ENCODE measurements at places on chromosomes 2 and 18.

DNA sequence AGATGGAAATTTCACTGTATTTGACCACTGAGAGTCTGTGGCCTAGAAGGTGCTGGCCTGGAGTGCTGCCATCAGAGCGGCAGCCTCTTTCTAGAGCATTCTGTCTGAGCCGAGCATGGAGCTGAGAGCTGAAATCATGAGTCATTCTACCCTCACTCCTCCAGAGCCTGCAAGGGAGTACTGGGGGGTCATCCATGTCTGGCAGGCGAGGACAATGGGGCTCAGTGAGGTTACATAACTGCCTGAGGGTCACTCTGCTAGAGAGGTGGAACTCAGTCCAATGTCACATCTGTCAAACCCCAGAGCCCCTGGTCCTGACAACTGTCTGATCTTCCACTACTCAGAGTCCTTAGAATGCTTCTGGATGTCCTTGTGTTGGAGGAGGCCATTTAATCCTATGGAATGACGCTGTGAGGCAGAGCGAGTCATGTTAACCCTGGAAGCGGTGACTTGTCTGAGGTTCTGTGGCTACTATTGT is 65.3 kb downstream of the HAUS1 start:
- peak; percentile 21 for DNase-seq

- DNase-seq = no peak
Observed at GRCh38 chr2:108970369-108970768, 18.7 kb downstream of the EDAR start.

- DNase-seq = no peak
Observed at GRCh38 chr18:58230438-58231179, 186.6 kb downstream of the NEDD4L start.

DNA sequence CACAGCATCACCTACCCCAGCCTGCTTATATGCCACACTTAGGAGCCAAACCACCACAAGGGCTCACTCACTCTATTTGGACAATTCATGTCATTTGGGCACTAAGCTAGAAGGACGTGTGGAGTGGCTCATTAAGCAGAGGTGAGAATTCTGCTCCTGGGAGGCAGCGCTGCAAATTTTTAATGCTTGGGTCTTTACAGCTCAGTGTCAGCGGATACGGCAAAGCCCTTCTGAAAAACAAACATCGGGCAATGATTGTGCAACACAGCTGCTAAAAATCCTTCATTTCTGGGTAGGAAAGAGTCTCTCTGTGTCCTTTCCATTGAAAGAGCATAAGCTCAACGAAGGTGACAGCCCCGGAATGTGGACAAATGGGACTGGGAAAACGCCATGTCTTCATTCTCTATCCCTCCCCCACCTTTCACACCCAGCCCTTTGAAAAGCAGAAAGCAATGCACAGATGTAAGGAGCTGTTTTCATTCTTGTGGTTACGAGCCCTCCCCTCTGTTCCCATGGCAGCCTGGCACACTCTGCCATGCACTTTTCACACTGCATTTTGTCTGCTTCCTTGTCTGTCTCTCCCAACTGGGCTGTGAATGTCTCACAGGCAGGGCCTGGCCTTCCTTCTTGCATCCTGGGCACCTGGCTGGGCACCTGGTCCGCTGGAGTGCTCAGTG is 16.0 kb downstream of the TMEM177 start:
- peak; percentile 13 for DNase-seq

DNA sequence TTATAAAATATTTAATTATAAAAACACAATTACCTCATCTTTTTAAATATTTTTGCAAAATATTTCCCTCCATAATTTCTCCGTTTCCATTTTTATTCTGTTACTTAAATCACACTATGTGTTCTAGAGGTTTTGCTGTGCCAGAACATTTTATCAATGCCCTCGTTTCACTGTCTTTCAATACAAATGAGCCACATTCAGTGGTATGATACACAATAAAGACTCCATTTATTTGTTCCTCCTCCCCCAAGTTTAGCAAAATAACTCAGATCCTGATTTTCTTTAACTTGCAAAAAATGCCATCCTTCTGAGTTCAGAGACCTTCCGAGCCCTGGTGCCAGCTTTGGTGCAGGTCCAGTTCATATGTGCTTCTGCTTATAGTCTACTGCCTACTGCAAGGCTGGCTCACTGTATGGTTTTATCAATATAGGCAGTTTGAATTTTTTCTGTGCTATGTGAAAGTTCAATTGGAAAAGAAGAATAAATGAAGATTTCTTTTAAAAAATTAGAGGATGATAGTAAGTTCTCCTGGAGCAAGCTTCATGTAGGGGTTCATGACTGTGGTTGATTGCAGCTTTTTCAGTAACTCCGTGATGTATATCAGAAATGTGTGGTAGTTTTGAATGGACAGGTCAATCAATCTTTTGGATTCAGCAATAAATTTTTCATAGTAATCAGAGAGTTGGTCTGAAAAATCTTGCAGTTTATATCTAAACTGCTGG is 42.5 kb downstream of the APOB start:
- DNase-seq = no peak

DNA sequence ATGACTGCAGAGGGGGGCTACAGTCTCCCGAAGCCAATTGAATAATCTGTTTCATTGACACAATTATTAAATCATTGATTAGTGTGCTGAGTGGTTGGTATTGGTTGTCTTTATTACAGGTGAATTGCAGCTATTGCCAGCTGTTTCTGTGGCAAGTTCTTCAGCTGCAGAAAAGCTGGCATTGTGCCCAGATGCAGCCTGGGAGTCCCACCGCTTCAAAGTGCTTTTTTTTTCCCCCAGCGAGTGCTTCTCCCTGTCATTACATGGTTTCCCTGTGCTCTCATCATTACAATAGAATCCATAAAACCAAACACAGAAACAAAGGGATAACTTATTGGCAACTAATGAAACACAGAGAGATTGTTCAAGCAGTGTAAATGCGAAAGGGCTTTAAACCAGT is 164.7 kb downstream of the GRB14 start:
- no peak for DNase-seq

DNA sequence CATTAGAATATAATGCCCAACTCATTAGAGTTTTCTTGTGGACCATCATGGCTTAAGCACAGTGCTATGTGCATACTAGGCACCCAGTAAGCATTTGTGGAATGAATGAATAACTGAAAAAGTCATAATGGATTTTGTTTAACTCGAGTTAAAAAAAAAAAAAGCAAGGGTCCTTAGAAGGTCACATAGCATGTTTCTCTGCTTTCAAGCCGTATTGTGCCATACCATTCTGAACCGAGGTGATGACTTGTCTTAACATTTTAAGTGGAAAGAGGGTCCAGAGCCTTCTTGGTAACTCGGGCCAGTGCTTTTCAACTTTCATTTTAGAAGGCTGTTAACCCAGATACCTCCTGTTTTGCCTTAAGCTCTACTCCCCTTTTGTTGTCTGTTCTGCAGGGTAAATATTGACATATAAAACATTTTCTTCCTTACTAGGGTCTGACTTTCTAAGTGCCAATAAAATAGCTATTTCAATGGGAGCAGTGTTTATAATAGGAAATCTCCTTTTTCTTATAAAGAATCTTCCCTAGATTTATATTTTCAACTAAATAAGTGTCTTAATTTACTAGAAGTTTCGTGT is 787 bp upstream of the ADGRF3 start:
- no peak for DNase-seq

DNA sequence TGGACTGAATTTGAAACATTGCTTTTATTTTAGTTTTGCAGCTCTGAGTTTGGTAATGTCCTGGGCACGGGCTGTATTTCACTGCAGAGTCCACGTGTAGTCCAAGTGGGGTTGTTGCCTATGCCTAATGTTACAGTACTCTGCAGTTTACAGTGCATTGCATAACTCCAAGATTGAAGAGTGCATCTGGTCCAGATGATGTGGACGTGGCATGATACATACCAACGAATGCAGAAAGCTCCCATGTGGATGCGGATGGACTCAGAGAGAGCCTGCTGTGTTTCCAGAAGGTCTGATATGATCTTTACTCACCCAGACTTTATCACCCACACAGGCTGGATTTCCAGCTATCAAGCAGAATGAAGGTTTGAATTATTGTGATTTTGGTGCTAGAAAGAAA is 44.4 kb upstream of the CCDC68 start:
- DNase-seq = no peak

- DNase-seq = peak; percentile 19
Observed at GRCh38 chr18:50099725-50100407, 95.1 kb downstream of the MYO5B start.

- no peak for DNase-seq
Observed at GRCh38 chr2:11537951-11538350, 4.1 kb downstream of the GREB1 start.
